Esophagus squamous epithelium (tissue), 5 donors: ENCODE measurements at places on chromosomes 13 and 19.

GRCh38 chr19:6035026-6035425 is 57.1 kb upstream of the RANBP3 start:
- no peak for DNase-seq

DNA sequence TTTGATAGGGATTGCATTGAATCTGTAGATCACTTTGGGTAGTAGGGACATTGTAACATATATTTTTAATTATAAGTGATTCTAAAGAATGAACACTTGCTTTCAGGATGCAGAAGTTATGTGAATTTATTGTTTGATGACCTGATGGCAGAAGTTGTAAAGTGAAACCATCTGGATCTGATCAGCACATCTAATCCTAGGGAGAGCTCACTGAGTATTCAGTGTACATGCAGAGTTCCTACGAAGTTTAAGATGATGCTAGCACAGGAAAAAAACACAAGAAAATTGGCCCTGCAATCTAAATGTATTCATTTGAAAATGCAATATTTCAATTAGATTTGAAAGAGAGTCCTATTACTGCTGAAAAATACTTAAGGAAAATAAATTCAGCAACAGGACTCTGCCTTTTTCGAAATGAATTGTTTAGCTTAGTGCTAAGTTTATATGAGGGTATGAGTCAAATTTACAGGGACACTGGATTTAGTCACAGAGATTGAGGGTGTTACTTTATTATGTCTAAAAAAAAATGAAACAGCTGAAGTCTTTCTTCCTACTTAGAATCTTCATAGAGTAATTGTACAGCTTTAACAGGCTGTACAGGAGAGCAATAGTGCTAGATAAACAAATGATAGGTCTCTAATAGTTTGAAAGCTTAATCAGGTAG is 385.7 kb downstream of the DCT start:
- DNase-seq, result no peak

DNA sequence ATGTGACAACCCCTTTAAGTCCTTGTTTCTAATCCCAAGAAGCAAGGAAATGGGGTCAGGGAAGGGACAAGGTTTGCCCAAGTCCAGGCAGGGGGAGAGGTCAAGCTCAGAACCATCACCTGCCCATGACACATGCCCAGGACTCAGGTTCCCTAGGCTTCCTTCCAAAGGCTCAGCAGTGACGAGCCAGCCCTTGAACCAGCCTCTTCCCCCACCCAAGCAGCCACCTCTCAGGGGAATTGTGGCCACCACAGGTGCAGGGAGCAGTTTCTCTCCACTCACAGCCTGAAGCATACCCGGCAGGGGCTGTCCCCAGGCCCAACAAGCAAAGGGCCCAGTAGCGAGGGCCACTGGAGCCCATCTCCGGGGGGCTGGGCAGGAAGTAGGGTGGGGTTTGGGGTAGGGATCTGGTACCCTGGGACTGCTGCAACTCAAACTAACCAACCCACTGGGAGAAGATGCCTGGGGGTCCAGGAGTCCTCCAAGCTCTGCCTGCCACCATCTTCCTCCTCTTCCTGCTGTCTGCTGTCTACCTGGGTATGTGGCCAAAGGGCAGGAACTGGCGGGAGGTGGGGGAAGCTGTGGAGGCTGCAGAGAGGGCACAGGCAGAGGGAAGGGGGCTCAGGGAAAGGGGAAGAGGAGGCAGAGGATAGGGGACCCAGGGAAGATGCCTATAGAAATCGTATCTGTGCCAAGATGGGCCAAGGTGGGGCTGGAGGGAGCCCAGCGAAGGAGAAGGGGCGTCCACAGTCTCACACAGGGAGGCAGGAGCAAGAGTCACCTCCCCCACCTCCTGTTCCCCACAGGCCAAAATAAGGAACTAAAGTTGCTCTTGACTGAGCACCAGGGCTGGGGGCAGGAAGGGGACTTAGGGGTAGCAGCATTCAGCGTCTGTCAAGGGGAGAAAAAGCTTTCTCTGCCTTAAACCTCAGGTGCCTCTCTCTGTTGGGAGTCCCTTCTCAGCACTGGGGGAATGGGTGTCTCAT is at the start of gene CD79A:
TSS of gene CD79A (plus strand) at position 433 of the 986 bp plus-strand sequence. CDS start at position 459, 26 bp downstream.
- DNase-seq, result no peak

GRCh38 chr19:52739576-52739975 is 4.7 kb upstream of the ZNF611 start:
- no peak for DNase-seq

DNA sequence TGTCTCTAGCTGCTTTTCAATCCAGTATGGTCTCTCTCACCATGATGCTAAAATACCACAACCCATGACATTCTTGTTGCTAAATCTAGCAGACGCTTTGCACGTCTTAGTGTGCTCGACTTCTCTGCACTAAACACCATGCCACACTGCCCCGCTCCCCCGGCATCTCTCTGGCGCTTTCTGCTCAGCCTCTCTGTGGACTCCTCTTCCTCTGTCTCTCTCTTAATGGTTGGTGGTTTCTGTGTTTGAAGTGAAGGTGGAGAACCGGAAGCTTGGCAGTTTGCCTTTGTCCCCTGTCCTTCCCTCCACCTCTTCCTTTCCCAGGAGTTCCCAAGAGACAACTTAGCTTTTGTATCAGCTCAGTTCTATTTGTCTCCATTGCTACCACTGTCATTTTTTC is 8.8 kb downstream of the ERCC5 start:
- no peak for DNase-seq

GRCh38 chr19:17441241-17442021 is 7.0 kb downstream of the TMEM221 start:
- no peak for DNase-seq

GRCh38 chr19:31344403-31344802 is 4.8 kb downstream of the TSHZ3 start:
- DNase-seq, result no peak

DNA sequence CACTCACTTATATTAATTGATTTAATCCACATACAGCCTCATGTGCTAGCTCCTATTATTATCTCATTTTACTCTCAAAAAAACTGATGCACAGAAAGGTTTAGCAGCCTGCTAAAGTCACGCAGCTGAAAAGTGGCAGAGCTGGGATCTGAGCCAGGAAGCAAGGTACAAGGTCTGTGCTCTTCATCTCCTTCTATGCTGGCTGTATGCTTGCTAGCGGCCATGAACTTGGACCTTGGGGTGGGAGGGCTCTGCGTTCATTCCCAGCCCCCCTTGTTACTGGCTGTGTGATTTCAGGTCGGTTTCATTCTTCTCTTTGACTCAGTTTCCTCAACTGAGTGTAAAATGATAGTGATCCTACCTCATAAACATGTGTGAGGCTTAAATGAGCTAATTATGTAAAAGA is 69.8 kb downstream of the ALOX5AP start:
- DNase-seq, result no peak

DNA sequence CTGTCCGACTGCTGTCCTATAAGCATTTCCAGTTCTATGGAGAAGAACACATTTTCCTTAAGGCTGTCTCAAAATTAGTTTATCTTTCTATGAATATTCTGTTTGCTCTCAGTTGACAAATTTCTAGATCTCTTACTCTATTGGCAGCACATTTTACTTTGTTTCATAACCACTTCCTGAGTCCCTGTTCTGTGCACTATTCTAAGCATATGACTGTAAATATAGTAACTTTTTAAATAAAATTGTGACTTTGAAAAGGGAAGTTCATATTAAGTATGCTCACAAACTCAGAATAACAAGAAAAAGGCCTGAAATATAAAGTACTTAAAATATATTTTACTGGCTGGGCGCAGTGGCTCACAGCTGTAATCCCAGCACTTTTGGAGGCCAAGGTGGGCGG is 56.5 kb upstream of the HTR2A start:
- DNase-seq, result no peak

DNA sequence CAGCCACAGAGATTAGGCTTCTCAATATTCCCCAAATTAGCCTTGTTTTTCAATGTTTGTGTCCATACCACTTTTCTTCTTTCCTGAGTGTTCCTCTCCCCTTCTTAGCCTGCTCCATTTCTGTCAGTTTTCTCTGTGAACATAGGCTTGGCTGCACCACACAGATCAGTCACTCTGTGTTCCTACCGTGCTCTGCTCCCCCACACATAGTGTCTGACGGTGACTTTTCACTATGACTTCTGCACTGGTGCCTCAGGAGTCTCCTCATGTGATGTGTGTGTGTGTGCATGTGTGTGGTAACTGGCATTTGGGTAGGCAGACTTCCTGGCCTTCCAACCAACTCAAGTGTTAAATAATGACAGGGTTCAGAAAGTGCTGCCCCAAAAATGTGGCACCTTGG is 47.9 kb upstream of the MYCBP2 start:
- DNase-seq, result no peak

- DNase-seq, result no peak
Measured at GRCh38 chr13:27595055-27595811, 25.1 kb downstream of the LNX2 start.

DNA sequence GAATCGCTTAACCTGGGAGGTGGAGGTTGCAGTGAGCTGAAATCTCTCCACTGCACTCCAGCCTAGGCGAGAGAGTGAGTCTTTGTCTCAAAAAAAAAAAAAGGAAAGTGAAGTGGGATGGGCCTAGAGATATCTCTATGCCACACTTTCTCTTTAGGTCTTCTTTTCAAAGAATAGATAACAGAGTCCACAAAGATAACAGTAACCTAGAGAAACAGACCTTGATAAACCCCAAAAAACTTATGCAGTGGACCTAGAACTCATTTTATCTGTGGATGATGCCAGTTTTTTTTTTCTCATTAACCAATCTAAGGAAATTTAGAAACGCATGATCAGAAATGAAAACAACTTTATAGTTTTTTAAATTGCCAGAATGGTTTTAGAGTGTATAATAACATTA is 227.4 kb downstream of the LHFPL6 start:
- no peak for DNase-seq

DNA sequence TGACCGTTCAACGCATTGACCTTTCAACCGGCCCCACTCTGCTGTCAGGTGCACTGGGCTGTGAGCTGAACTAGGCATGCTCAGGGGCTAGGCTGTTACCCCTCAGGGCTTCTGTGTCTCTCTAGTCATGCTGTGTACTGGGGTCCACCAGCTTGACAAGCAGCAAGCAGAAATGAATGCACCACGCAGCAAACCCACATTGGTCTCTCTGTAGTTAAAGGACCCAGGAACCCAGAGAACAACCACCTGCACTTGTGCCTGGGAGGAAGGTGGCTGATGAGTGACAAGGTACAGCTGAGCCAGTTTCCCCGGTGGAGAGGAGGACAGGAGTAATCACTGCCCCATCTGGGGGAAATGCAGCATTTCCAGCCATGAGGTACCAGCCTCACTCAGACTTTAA is 159.9 kb downstream of the USP12 start:
- no peak for DNase-seq

DNA sequence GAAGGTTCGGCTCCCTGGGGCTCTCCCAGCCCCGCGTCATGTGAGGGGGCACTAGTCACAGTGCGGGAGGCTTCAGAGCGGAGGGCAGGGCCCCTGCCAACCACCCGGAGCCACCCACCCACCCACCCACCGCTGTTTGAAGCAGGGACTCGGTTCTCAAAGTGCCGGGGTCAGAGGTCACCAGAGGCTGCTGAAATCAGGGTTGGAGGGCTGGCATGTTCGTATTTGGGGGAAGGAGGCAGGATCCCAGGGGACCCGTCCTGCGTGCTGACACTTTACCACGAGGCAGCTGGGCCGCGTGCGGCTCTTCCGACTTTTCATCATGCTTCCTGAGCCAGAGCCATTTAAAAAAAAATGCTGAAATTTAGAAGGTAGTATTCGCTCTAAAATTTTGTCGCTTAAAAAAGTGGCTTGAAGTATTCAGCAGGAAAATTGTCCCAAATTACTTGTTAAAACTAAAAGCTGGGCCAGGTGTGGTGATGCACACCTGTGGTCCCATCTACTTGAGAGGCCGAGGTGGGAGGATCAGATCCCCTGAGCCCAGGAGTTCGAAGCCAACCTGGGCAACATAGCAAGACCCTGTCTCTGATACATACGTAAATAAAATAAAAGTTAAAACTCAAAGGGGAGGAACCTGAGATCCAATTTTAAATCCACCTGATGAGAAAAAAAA is 21.2 kb downstream of the ATP11A start:
- DNase-seq, result no peak

GRCh38 chr19:7628589-7629311 is 595 bp downstream of the XAB2 start:
- no peak for DNase-seq

- DNase-seq, result no peak
Measured at GRCh38 chr19:33449799-33450198, 71.8 kb downstream of the PEPD start.

DNA sequence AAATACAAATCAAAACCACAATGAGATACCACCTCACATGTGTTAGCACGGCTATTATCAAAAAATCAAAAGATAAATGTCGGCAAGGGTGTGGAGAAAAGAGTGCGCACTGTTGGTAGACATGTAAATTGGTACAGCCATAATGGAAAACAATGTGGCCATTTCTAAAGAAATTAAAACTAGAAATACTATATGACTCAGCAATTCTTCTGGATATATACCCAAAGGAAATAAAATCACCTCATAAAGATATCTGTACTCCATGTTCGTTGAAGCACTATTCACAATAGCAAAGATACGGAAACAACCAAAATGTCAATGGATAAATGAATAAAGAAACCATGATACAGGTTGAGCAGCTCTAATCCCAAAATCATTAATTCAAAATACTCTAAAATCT is 30.8 kb downstream of the VWA8 start:
- no peak for DNase-seq

GRCh38 chr13:43544011-43544410 is 242.8 kb downstream of the ENOX1 start:
- DNase-seq, result no peak
